Gastrocnemius medialis (tissue), 4 donors: ENCODE measurements at places on chromosomes 6 and 20.

GRCh38 chr6:156943816-156944215 lies 166.6 kb downstream of the ARID1B start:
- DNase-seq = no peak

GRCh38 chr6:72760114-72760793 lies 138.4 kb downstream of the KCNQ5 start:
- no peak for DNase-seq

- no peak for DNase-seq
These were observed 22.8 kb downstream of the OR2A4 start for GRCh38 chr6:131678442-131678841.

DNA sequence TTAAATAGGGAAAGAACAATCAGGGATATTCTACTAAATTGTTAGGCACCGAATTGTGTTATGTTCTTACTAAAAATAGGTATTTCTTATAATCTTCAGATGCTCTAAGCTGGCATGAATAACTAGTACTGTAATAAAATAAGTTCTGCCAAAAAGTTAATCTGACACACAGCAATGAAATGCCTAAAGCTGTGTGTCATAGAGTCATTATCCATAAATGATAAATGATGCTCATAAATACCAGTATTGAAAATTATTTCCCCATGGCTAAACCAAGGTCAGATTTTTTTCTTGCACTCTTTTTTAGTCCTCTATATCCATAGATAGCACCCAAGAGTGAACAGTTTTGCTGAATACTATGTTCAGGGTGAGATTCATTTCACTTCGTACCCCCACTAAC lies 11.7 kb upstream of the PRIM2 start:
- DNase-seq = no peak

- DNase-seq = no peak
These were observed 99.8 kb downstream of the TBC1D7 start for GRCh38 chr6:13228264-13229204.

- no peak for DNase-seq
These were observed 92.7 kb downstream of the PHACTR3 start for GRCh38 chr20:59697068-59697467.

DNA sequence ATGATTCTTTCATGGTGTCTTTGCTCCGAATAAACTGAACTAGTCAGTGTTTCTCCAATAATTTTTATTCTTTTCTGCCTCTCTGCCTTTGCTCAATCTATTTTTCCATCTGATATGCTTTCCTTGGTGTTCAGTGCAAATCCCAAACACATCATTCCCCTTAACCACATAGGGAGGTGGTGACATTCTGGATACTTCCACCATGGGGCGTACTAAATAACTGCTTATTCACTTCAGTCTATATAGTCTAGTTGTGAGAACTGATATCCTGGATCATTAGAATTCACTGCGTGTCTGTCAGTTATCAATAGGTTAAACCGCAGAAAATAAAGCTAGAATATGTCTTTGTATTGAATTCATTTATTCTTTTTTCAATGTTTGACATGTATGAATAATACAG lies 83.1 kb downstream of the KCNQ5 start:
- DNase-seq = no peak

- DNase-seq = no peak
These were observed 94.9 kb upstream of the ADGRF1 start for GRCh38 chr6:47137073-47137472.

DNA sequence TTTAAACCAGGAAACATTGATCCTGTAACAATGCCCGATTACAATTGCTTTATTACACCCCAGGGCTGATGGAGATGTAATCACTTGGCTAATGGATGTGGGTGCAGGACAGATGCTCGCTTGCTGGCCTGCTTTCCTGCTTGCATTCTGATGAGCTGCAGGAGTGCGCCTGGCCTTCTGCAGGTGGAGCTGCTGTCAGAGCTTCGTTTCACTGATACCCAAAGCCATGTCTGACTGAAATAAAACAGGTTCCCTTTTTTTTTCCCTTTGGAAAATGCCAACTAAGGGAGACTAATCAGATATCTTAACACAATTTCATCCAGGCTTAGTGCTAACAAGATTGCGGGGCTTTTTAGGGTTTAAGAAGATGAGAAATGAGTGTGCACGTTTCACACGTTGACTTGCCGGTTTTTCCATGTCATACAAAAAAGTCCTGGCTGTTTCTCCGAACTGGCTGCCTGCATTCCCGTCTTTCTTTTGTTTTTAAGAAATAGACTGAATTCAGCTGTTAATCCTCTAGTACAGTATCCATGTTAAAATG lies 60.7 kb downstream of the VAPB start:
- no peak for DNase-seq

GRCh38 chr20:25459111-25459830 lies 51.8 kb downstream of the GINS1 start:
- DNase-seq = no peak

GRCh38 chr6:111663692-111664564 lies 58.2 kb upstream of the TRAF3IP2 start:
- peak; percentile 77 for DNase-seq

DNA sequence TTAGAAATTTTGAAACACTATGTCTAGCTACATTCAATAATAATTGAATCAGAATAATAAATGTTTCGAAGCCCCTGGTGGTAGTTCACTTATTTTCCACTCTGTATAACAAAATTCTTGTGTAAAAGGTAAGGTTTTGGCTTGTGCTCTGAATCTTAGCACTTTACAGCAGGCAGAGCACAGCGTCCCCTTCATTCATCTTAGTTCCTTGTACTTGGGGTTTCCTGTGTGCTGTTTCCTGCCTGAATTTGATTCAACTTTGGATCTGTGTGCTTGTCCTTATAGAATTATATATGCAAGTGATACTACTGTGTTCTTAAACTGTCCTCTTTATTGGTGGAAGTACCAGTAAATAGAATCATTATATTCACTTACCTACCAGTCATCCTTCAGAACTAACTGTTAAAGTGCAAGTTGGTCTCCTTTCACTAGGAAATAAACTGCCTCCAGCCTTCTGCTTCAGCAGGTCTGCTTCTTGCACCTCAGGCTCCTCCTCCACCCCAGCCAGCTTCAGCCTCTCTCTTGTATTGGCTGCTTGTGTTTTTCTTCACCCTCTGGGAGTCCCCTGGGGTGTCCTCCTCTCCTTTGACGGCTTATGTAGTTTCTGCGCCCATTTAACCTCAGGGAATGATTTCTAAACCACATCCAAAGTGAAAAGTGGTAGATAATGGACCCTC lies 28.8 kb upstream of the TULP4 start:
- DNase-seq = no peak

DNA sequence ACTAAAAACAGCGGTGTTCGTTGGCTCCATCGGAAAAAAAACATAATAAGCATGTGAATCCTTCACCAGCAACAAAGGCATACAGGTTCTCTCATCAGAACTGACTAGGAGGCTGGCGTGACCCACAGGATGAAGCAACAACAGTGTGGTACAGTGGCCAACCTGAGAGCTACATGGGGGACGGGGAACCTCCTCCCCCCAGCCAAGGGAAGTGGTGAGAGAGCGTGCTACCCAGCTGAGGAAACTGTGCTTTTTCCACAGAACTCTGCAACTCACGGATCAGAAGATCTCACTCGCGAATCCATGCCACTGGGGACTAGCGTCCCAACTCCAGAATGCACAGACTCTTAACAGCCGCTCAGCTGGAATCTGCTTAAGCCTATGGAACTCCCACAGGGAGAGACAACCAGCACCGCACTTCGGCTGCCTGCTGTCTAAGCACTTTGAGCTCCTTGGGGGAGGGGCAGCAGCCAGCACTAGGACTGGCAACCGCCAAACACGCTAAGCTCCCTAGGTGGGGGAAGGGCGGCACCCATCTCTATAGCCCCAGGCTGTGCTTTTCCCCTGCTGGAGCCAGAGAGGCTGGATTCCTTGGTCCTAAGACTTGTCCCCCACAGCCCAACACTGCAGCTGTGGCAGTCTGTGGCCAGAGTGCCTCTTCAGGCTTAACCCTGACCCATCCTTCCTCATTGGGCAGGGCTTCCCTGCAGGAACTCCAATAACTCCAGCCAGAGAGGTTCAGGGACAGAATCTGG lies 538.3 kb upstream of the BTBD3 start:
- no peak for DNase-seq

DNA sequence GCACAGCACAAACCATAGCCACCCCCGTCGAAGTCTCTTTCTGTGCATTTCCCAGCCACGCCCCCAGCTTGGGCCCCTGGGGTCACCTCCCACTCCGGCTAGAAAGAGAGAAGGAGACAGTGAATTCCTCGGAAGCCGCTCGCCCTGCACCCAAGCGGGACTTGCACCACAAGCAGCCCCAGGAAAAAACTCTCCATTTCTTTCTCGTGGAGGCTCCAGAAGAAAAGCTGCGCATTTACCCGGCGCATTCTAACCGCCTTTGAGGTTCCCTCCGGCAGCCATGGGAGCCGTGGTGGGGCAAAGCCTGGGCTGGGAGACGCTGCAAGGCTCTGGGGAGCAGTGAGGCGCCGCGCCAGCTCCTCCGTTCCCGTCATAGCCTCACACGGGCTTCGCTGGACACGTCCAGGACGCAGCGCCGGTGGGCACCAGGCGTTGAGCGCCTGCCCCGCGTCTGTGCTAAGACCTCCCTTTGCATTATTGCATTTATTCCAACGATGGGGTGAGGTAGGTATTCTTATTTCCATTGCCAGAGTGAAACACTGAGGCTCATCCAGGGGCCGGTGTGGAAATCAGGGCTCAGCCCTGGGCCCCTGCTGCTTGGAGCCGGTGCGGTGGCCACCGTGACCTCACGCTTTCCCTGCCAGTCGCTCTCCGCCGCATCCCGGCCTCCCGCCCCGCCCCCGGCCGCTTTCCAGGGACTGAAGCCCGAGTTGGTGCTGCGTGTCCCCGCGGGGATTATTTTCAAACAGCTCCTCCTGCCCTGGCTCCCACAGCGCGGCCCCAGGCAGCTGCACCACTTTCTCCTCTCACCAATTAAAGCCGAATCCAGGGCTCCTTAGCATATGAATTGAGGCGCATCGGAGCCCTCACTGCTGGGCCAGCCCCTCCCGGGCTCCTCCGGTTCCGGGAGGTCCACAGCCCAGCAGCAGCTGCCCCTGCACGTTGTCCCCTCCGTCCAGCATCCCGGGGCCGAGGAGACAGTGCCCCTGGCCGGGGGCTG lies 148.3 kb upstream of the AFDN start:
- no peak for DNase-seq

DNA sequence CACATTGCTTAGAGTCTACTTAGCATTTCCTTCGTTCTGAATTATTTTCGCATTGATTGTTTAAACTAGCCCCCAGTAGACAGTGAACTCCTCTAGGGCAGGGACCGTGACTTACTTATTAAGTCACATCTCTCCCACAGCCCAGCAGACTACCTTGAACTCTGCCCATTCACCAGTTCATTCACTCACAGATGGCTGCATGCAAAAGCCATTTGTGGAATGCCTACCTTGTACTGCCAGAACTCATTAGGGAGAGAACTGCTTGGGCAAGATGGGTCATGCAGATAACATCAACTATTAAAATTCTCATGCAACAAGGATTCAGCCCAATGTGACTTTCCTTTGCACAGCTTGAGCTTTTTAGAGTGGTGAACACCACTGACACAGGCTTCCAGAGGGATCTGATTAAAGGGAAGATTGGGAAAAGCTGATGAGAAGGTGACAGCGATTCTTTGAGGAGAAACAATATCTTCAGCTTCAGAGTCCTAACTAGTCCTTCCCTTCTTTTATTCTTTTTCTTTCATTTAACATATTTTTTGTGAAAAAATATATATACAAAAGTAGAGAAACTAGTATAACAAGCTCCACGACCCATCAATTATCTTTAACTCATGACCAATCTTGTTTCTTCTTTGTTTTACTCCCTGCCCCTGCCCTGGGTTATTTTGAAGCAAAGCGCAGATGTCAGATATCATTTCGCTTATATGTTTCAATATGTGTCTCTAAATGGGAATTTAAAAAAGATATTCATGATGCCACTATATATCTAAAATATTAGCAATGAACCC lies 273.9 kb downstream of the CDC5L start:
- DNase-seq = no peak

DNA sequence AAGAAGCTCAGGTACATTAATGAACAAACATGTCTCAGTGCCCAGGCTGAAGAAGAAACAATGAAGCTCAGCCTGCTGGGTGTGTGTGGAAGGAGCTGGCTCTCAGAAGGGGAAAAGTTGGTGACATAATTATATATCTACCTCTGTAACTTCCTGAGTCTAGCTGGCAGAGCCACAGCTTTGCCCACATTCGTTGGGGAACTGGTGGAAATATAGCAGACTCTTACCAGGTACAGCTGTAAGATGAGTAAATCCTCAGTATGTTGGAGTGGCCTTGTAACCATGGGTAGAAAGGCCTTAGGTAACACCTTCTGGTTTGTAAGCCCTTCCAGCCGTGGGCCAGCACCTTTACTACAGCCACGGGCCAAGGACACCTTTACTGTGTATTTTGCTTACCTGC lies 29.9 kb upstream of the PNRC1 start:
- DNase-seq = no peak

DNA sequence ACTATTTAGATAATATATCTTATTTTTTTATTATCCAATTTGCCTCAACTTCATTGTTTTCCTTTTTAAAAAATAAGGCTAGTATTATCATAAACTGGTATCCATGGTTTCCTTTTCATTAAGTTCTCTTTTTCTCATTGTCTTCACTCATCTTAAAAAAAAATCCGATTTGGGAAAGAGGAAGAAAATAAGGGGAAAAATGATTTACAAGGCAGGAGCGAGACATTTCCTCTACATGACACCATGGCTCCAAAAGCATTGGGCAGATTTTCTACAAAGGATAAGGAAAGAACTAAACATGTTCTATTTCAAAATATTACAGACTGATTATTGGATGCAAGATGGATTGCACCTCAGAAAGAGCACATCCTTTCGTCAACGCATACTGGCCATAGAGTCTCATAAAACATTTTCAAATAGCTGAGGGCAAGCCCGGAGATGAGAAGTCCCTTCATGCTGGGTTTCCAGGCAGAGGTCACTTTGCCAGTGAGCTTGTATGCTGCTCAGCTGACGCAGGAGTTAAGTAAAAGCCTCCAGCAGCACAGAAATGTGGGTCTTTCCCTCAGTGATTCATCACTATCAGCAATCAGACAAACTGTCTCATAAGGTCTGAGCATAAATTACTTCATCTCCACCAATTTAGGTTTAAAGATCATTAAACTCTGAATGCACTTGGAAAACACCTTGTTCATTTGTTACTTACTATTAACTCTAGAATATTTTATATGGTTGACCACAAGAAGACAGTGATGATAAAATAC lies 129.0 kb upstream of the TNFAIP3 start:
- DNase-seq = no peak

GRCh38 chr6:23752414-23752813 lies 373.6 kb upstream of the NRSN1 start:
- no peak for DNase-seq

DNA sequence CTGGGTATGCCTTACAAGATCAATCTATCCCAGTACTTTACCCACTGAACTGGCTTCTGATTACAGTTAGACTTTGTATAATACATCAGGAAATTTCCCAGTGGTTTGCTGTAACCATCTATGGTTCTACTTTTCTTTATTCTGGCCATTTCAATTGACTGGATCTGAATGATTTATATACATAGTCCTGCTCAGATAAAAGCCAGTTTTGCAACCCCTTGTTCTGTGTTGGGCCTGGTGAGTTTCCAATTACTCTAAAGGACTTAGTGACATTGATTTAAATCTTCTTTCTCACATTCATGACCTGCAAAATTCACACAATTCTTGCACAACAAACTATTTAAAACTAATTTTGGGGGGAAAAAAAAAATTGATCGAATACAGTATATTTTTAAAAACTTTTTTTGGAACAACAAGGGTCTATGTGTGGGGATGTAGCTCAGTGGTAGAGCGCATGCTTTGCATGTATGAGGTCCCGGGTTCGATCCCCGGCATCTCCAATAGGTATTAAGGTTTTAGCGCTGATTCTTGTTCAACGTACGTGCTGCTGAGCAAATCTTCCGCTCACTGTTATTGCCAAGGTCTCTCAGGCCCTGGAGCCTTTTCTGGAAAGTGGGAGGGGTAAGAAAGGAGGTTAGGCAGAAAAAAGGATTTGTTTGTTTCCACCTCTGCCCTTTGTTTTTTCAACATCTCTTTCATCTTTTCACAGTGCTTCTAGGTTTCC lies 117.5 kb downstream of the GPX5 start:
- no peak for DNase-seq
